ENCODE measurements at places on chromosomes 3 and 15.

- no peak for DNase-seq
Measured at GRCh38 chr3:77939726-77940125, 899.8 kb downstream of the ROBO2 start.

DNA sequence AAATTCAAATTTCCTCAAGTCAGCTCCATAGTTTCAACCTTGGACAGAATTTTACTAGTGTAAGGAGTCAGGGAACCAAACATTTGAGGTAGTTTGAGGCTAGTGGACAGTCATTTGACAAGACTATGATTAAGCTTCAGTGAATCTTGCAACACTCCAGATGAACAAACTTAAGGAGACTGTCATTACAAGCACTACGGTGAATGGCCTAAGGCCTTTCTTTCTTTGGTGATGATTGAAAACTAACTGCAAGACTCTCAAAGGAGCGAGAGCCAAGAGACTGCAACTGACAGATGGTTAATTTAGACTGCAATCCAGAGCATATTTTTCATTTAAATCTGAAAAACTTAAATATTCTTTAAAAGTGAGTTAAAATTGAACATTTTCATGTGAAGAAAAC is 272.3 kb upstream of the NECTIN3 start:
- no peak for DNase-seq

GRCh38 chr3:139893963-139894642 is 40.9 kb upstream of the CLSTN2 start:
- DNase-seq = no peak

GRCh38 chr3:43319376-43319775 is 33.0 kb downstream of the SNRK start:
- DNase-seq = no peak

DNA sequence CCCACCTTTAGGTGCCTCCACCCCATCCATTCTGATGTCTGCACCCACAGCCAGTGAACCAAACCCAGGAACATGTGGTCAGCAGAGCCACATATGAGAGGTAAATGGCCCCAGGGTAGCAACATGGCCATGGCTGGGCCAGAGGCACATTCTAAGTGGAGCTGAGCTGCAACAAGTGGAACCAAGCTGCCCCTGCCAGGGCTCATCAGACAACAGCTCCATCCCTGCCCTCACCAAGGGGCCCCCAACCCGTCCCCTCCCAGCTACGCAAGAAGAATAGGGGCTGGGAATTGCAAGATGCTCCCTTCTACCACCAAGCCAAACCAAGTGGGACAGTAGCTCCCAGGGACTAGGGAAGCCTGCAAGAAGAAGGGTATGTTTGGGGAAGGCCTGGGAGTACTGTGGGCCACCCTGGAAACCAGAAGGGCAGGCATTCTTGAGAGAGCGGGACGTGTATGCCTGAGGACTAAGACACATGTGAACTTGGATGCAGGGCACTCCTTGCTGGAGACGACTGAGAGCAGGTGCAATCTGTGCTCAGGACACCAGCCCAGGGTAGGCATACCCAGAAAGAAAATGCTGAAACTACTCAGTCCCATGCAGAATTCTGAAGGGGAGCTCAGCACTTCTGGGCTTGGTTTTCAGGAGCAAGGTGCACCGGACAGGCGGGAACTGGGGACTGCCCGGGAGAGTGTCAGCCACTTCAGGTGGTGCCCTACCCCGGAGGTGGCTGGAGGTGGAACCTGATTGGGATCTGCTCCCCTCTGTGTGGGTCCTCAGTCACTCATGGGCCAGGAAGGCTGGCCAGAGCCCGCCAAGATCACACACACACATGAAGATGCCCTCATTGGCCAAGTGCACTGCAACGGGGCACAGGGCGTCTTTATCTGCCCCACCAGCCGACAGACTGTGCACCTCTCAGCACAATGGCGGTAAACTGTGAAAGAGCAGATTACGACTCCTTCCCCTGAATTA is 9.5 kb downstream of the MYL3 start:
- DNase-seq = no peak

DNA sequence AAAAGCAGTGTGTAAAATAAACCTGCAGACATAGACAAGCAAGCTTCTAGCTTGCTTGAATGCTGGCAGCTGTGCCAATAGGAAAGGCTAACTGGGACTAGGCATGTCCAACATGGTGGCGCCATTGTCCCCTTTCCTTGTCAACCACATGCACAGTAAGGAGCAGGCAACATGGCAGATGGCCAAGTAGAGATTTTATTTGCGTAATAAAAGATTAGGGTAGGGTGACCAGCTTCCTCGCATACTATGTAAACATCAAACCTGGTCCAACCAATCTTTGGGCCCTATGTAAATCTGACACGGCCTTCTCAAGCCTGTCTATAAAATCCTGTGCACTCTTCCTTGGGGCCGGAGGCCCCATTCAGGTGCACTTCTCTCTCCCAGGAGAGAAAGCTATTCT is 575.4 kb upstream of the GOLIM4 start:
- no peak for DNase-seq

- DNase-seq = no peak
Measured at GRCh38 chr3:171095063-171095462, 68.5 kb upstream of the SLC2A2 start.

GRCh38 chr15:79035111-79035601 is 55.4 kb downstream of the RASGRF1 start:
- no peak for DNase-seq

DNA sequence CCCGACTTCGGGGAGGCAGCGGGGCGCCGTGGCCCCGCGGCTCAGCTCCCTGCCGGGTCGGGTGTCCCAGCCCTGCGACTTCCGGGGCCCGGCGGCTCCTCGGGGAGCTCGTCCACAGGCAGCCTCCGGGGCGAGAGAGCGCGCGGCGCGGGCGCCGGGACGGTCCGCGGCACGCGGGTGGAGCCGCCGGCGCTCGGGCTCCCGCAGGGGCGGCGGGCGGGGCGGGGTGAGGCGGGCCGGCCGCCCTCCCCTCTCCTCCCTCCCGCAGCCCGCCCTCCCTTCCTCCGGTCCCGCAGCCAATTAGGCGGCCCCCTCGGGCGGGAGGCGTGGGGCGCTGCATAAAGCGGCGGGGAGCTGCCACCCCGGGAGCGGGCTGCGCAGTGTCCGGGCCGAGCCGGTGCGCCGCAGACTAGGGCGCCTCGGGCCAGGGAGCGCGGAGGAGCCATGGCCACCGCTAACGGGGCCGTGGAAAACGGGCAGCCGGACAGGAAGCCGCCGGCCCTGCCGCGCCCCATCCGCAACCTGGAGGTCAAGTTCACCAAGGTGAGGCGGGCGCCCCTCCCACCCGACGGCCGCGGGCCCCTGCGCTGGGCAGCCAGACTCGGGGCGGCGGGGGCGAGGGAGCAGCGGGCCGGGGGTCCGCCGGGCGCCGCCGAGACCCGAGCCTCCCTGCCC is at the start of gene ALDH1A3:
Gene ALDH1A3, plus strand, starts transcription at position 368 of the 675 bp plus-strand sequence. Its CDS starts 77 bp downstream, at position 445.
- DNase-seq = no peak

DNA sequence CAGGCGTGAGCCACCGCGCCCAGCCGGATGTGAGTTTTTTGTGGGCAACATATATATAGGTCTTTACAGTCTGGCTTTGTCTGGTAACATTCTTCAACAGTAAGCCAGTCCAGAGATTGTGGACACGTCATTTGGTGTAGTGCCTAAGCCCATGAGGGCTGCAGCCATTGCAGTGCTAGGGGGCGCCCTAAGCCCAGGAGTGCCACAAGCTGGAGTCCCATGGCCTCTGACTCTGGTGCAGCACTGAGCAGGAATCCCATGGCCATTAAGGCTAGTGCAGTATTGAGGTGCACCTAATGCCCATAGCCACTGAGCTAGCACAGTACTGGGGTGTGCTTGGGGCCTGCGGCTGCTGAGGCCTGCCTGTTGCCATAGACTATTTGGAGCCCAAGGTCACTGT is 136.4 kb upstream of the NDN start:
- DNase-seq = no peak

DNA sequence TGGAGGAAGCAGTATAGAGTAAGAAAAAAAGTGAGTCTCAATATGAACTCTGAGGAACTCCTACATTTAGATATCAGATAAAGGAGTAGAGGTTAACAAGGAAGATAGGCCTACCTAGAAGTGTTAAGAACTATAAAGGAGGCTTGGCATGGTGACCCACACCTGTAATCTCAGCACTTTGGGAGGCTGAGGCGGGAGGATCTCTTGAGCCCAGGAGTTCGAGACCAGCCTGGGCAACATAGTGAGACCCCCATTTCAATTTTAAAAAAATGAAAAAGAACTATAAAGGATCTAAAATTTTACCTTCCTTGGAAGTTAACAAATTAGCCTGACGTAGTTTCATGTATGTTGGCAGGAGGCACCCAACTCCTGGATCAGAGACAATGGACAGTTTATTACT is 14.5 kb downstream of the IREB2 start:
- DNase-seq = no peak

DNA sequence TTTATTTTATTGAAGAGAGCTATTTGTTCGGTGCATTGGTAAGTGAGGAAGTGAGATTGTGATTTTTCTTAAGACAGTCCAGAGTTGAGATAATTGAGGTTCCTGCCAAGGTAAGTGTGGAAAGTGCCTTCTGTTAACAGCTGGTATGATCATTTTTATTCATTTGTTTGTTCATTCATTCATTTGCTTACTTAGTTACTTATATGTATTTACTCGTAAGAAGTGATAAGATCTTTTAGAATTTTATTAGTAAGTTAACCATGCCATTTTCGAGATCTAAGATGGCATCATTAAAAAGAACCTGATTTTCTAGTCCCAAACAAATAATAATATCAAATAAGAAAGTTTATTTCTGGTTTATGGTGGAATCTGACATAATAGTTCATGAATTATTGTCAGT is 150.0 kb downstream of the GHSR start:
- DNase-seq = no peak

GRCh38 chr3:194884649-194885315 is 199.1 kb downstream of the FAM43A start:
- DNase-seq = no peak

DNA sequence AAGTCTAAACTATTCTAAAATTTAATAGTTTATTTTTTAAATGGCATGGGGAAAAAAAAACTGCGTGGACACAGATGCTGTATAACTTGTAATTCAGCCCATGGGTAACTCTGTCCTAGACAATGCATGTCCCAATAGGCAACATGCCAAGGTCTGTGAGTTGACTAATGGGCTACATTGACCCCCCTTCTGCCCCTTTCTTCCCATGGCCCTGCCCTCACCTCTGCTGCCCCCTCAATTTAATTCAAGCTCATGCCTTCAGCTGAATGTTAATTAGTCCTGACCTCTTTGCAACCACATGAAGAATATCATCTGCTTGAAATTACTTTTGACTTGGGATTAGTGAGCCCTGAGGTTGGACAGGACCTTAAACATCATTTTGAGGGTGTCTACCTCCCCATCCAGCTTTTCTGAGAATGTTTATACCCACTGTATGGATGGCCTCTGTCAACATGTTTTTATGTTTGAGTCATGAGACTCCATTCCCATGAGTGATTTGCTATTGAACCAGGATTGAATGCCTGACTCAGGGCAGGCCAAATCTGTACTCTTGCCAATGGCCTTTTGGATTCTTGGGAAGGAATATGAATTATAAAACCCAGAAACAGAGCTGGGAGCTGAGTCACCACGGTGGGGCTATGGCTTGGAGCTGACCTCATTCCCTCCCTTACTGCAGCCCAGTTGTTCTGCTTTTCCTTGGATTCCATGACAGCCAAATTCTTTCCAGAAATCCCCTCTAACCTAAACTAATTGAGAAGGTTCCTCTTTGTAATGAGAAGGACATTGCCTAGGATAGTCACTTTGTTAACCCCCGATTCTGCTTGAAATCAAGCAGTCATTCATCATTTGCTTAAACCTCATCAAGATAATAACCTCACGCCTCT is 33.5 kb upstream of the PDE8A start:
- DNase-seq = no peak

DNA sequence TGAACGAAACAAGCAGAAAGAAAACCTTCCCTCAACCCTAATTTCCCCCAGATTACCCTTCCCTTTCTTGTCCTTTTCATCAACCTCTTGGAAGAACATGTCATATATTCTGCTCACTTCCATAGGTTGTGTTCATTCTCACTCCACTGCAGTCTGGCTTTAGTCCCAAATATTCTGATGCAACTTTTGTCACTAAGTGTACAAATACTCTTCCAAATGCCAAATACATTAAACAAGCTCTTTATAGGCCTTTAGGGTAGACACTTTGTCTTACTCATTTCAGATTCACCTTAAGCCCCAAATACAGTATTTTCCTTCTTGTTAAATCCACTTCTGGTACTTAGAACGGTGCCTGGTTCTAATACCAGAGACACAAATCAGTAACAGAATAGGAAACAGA is 406.5 kb upstream of the CDIN1 start:
- no peak for DNase-seq

GRCh38 chr3:42730294-42730693 is 27.7 kb upstream of the HHATL start:
- no peak for DNase-seq

GRCh38 chr3:167996514-167996913 is 99.2 kb downstream of the GOLIM4 start:
- DNase-seq = no peak

DNA sequence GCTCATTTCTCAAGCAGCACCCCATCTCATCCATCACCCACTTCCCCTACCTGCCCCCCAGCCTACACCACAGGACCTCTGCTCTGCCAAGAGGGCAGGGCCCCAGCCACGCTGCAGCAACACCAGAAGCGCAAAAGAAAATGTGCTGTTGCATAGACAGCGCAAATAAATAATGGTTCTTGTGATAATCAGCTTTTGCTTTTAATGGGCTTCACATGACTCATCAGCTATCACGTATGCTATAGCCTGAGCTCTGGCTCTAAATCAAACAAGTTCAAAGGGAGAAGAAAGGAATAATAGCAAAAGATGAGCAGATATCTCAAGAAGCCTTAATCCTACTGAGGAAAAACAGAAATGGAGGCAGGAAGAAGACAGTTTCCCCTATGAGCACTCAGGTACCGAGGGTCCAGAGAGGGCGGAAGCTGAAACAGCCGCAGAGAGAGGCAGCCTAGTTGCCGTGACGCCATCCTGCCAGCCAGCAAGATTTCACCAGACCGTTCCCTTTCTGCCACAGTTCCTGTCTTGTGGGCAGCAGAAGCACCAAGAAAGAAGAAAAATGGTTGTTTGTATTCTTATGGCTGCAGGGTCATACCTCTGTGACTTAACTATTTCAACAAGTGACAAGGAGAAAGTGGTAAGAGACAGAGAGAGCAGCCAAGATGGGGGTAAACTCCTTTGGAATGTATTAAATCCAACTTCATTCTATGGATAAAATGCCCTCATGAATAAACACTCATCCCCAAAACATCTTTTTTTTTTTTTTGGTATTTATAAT is 22.0 kb downstream of the RAB27A start:
- no peak for DNase-seq

DNA sequence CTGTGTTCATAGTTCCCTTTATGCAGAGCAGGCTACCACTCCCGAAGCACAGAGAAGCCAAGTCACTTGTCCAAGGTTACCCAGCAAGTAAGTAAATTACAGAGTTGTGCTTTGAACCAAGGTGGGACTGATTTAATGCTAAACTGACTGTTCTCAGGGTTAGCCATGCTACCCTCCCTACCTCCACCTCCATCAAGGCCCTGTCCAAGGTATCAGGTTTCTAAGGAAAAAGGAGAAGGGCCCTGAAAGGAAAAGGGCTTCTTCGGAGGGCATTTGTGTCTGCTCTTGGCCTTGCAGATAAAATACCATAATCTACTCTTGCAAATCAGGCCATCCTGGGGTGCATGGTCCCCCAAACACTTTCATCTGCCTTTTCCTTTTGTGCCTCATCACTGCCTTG is 288.1 kb upstream of the LRRFIP2 start:
- DNase-seq = no peak

Data from NCI-H748 treated with DMSO at 0.1 percent for 48 hours (cell line).